ENCODE measurements at places on chromosomes 12 and 14.

GRCh38 chr12:123233505-123234308 lies 471 bp downstream of the MTRFR start:
- DNase-seq, result no peak

GRCh38 chr14:55897031-55897430 lies 221.2 kb upstream of the PELI2 start:
- DNase-seq, result no peak

DNA sequence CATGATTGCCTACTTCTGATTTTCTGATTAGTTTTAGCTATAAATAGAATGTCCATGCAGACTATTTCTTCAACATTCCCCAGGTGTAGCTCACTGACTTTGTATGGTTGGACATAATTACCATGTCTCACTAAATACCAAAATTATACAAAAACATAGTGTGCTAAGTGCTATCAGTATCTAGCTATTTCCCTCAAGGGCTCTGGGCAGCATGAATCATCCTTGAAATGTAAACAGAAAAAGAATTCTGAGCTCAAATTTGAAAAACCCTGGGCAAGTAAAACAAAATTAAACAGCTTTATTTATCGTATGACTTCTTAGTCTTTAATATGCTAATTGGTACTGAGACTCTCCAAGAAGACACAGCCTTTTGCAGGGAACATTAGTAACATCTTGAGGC lies 82.9 kb downstream of the SPATA7 start:
- DNase-seq, result no peak

DNA sequence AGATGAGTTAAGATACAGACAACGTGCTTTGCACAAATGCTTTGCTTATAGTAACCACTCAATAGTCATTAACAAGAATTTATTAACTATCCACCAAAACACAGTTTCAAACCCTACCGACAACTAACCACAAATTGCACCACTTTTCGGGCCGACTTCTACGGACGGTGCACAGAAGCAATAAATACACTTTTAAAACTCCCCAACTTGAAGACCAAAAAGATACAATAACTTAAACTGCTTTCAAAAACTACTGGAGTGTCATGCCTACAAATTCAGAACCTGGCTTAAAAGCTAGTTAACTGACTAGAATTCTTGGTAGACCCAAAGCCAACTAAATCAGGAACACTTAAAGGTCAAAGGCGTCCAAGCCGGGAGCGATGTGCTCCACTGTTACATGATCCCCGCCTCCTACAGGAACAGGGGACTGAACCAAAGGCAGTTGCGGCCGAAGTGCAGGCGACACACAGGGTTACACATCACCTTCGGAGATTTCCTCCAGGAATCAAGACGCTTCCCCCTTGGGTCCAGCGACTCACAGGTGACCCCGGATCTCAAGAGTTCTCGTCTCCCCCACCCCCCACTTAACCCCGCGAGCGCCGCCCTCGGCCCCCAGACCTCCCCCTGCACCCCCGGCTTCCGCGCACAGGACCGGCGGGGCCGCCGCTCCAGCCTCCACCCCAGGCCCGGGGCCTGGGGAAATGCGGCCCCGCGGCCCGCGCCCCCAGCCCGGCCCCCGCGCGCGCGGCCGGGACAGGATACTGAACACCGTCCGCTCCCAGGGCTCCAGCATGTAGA lies 507 bp downstream of the SPTSSA start:
- DNase-seq, result no peak

GRCh38 chr12:119259484-119259883 lies 75.0 kb upstream of the CCDC60 start:
- no peak for DNase-seq

DNA sequence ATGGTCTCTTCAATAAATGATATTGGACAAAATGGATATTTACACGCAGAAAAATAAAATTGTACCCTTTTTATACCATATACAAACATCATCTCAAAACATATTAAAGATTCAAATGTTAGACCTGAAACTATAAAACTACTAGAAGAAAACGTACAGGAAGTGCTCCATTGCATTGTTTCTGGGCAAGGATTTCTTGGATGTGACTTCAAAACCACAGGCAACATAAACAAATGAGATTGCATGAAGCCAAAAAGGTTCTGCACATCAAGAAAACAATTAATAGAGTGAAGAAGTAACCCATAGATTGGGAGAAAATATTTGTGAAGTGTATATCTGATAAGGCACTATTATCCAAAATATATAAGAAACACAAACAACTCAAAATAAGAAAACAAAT lies 812.4 kb downstream of the NRXN3 start:
- no peak for DNase-seq

GRCh38 chr14:62143245-62143644 lies 381.0 kb downstream of the SNAPC1 start:
- DNase-seq, result no peak

- DNase-seq, result no peak
Observed at GRCh38 chr14:51922624-51923023, 62.2 kb downstream of the GNG2 start.

DNA sequence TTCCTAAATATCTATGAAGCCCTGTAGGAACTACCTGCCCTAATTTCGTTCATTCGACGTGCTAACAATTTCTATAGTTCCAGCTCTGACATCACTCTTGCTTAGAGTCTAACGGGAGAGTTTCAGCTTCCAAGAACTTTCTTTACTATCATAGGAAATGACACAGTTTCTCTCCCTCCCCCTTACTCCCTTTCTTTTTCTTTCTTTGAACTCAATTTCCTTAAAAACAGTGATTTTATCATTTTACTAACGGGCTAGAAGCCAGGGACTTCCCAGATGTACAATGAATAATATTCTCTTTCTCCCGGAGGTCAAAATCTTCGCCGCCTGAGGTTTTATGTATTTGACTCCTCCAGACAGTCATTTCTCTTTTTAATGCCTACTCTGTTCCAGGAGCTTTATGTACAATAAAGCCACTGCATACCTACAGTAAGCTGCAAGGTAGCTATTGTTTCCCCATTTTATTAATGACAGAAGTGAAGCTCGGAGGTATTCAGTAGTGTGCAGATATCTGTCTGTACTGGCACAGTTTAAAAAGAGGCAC lies 15.7 kb downstream of the SMCO2 start:
- no peak for DNase-seq

All from NCI-H187 treated with DMSO at 0.1 percent for 48 hours (cell line).